ENCODE measurements at places on chromosomes 6 and 20.

- DNase-seq: no peak
Observed at GRCh38 chr20:32966881-32967781, 37.1 kb downstream of the SUN5 start.

GRCh38 chr6:2197177-2197671 is 48.2 kb downstream of the GMDS start:
- no peak for DNase-seq

GRCh38 chr6:43744931-43745727 is 24.9 kb upstream of the VEGFA start:
- DNase-seq: no peak

GRCh38 chr6:41555326-41556300 is 9.4 kb downstream of the FOXP4 start:
- DNase-seq: no peak

DNA sequence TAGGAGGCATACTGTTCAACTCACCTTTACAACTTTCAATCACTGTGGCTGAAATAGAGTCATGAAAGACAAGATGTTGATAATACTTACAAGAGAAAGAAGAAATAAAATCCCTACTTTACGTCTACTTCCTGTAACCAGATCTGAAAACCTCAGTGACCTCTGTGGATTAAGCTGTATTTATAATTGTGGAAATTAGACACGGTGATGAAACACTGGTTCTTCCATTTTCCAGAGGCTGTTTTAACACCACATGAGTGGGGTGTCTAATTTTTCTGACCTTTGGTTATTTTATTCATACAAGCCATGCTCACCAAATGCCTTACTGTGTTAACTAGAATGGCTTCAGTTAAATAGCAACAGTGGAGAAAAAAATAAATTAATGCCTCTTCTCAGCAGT is 58.5 kb upstream of the HIVEP1 start:
- DNase-seq: no peak

DNA sequence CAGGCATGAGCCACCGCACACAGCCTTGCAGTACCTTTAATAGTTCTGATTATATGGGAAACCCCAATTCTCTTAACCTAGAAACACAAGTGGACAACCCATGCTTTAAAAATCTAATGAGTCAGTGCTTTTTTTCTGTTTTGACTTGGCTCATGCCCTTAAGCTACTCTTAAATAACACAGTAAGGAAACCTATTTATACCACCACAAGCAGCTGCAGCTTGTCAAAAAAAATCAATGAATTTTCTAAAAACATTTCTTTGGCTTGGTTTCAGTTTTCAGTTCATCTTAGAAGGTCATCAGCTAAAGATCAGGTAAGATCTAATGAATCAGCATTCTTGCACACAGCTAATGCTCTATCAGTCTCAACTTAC is 124.1 kb upstream of the DST start:
- no peak for DNase-seq

- no peak for DNase-seq
Observed at GRCh38 chr6:44514576-44515193, 127.2 kb downstream of the CDC5L start.
